ENCODE measurements at places on chromosomes 2 and 18.

DNA sequence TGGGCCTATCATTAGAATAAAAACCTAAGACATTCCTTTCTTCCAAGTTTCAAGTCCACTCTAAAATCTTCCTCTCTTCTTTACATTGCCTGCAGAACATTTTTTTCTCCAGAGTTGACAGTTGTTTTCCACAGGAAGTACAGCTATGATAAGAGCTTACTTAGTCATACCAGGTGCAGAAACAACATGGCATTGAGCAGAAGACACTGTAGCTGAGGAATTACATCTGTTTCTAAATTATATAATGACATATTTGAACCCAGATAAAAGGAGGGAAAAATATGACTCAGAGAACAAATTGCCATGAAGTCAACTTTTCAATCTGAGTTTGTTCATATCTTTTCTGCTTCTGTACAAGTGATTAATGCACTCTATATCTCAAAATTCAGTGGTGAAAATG, 30.2 kb downstream of the CMPK2 start:
- no peak for DNase-seq

DNA sequence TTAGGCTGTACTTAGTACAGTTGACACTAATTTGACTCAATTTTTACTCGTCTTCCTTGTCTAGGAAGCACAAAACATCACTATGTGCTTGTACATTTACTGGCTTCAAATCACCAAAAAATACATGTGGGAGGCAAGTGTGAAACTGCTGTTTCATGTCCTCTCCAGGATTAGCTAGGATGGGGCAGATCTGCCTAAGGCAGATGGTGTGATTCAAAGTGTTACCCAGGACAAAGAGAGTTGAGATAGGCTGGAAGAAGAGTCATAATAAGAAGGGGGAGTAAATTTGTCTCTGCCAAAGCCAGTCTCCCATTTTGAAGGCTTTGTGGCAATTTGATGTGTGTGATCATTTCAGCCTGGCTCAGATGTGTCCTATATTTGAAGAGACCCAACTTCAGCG, 821.6 kb upstream of the ZEB2 start:
- DNase-seq, result no peak

DNA sequence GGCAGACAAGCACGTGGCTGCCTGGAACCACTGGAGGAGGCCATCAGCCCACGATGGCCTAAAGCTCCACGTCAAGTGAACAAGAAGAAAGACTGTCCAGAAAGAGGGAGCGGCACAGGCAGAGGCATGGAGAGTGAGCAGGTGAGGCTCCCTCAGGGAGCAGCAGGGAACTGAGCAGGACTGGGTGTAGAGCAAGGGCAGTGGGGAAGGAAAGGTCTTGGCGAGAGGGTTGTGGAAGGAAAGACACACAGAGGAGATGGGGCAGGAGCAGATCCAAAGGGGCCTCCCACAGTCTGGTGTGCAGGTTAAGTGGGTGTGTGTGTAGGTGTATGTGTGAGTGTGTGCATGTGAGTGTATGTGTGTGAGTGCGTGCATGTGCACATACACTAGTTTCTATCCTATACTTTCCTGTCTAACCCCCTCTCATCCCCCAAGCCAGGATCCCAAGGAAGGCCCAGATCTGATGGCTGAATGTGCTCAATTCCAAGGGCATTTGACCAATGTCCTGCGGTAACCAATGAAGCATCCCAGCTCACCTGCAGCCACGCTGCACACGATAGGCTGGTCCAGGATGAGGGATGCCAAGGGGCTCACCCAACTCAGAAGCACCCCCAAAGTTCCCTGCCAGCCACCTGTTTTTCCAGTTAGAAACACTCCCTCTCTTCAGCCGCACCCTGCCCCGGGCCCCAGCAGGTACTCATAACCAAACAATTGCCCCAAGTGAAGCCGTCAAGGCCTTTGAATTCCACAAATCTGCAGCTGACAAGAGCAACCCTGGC, 262.5 kb upstream of the RAB6C start:
- DNase-seq, result no peak

DNA sequence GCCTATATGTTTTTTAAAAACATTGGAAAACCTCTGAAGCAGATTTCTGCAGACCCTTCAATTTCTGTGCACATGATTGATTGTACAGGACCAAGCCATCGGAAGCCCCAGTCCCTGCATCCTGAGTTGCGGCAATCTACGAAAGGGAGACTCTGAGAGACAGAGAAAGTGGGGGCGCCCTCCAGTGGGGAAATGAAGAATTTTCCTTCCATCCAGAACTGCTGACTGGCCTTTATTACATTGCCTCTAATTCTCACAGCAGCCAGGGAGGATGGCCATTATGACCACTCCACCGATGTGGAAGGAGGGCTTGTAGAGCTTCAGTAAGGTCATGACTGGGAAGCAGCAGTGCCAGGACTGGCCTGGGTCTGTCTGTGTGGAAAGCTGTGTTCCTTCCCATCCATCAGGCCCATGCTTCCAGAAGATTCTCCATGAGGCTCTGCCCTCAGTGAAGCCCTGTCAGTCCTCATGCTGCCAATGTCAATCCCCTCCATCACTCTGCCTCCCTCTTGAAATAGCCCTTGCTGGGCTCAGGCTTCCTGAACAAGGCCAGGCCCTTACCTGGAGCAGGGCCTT, 20.0 kb upstream of the RESP18 start:
- peak; percentile 78 for DNase-seq

DNA sequence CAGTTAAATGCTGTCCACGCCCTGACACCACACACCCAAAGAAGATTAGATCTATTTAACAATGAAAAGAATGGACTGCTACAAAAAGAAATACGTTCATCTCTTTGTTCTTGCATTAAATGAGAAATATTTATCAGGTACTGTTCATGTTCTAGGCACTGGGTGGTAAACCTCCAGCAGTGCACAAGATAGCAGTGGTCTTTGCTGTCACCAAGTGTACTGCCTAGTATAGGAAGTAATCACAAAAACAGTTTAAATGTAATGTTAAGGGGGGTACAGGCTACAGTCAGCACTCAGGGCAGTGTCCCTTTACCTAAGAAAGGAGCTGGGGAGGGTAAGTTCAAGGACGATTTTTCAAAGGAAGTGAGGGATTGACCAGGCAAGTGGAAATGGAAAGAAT, 443.6 kb downstream of the PARD3B start:
- DNase-seq, result no peak

DNA sequence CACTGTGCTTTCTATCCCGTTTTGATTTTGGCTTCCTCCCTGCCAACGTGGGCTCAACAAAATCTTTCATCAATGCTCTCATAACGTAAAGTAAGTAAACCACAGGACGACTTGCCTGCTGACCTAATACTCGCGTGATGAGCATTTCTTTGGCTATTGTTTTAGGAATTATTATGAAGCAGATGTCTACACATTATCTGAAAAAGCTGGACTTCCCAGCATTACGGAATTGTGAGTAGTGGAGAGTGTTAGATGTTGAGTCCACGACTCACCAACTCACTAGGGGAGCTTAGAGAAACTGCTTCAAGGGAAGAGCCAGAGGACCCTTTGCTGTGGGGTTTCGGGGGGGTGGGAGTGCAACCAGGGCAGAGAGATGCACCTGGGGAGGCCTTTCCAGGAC, 21.9 kb downstream of the HJURP start:
- no peak for DNase-seq

DNA sequence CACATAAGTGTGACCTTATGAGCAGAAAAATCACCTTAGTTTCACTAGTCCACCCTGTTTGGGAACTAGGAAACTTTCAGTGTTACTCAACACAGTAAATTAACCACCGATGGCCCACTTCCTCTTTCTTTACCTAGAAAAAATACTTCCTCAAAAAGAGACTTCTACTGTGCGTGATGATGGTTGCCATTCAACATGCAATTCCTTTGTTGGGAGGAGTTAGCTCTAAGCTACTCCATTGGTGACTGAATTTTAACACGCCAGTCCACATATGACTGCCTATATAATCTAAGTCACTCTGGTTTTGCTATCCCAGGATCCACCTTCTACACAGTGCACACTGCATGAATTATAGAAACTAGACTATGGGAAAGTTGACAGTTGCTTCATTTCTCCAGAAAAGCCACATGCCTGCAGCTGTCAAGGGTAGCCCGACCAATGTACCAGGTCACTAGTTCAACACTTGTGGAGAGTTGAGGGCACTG, 47.8 kb upstream of the REG3G start:
- peak; percentile 85 for DNase-seq

GRCh38 chr2:6749962-6750361, 115.7 kb downstream of the CMPK2 start:
- DNase-seq, result no peak

DNA sequence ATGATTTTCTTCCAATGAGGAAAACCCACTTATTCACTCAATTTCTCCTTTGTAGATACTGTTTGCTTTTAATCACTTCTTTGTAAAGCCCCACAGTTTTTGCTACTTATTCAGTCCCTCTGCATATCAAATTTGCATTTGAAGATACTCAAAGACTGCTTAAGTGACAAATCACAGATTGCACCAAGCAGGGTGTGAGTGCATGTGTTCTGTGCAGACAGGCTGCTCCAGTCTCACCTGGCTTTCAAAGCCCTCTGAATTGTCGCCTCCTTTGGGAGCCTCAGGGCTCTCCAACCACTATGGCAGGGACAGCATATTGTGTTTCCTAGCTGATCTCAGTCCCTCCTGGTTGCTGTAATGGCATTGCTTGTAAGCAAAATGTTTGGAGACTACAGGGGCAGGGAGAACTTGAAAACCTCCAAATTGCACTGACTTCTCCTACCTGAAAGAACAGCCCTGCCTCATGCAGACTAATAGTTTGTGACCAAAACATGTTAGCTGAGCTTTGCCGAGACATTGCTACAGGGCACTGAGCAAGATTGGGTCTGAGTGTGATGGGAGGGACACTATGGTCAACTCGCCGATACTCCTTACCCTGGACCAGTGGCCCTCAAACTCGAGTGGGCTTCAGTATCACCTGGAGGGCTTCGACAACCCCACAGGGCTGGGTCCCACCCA, 96.8 kb downstream of the POLE4 start:
- DNase-seq, result no peak

DNA sequence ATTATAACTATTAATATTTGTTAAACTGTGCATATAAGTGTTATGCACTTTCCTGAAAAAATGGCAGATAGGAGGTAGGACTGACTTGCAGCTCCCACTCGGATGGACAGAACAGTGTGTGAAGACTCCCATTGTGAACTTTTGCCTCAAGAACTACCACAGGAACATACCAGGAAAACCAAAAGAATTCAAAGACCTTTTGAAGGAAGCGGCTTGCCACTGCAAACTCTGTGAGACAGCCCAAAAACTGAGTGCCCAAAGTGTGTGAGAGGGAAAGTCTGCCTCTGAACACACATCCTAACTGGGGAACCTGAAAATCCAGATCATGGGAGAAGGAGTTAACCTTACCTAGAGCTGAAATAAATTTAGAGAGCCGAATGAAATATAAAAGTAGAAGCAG, 171.0 kb downstream of the ZBTB7C start:
- no peak for DNase-seq

GRCh38 chr2:177496921-177497320, 104.3 kb downstream of the AGPS start:
- DNase-seq, result no peak

DNA sequence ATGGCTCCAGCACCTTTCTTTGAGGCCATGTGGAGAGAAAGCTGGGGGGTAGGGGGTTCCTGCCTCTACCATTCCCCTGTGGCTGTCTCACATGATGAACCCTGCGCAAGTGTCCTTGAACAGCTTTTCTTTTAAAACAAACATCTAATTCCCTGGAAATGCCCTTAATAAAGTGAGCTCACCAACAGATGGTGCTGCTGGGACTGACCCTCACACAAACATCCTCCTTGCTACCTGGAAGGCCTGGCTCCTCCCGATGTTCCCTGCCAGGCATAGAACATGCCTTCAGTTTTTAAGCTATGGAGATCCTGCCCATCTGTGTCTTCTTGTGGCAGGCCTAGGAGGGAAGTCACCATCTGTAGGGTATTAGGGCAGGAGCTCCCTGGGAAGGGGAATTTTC, 60.7 kb upstream of the GATA6 start:
- DNase-seq, result no peak

DNA sequence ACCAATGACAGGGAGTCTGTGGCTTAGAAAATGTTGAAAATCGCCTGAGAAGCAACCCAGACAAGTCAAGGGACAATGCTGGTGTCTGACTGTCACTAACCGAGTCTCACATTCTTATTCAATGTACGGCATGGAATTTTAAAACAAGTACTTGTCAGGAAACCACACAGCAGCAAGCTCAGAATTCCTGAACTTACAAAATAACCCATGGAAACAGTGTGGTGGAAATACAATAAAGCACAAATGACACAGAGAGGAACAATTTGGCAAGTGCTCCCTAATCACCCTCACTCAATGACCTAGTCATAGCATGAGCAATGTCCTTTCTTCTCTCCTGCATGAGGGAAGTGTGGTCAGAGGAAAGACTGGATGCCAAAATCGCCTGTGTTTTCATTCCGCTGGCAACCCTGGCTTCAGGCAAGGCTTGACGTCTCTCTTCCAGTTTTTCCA, 154.0 kb downstream of the SATB2 start:
- DNase-seq, result no peak

DNA sequence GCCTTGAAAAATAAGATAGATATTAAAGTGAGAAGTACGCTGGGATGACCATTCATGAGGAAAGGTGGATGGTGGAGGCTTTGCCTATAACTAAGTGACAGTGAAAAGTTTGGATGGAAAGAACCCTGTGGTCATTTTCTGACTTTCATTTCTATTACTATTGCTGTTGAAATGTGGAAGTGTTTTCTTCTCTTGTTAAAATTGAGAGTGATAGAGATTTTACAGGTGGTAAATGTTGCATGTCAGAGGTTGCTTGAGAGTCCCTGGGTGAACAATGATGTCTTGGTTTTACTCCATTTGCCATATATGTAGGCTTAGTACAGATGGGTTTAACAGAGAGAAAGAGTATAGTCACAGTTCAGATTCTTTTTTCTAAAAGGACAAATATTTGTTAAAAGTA, 18.4 kb downstream of the NCOA1 start:
- no peak for DNase-seq

- DNase-seq, result no peak
Observed at GRCh38 chr2:226312155-226312554, 487.5 kb downstream of the IRS1 start.

DNA sequence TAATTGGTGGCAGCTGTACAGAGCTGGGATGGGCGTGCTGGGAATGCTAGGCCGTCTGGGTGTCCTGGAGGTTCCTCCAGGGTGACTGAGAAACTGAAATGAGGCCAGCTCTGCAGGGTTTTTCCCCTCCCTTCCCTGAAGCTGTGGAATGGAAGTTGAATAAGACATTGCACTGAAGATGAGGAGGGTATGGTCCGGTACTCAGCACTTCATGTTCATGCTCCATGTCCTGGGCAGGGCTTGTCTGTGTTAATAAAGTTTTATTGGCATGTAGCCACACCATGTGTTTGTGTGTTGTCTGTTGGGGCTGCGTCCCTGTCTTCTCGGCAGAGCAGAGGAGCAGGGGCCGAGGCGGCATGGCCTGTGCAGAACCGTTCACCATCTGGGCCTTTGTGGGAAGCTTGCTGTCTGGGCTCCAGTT, 154.0 kb downstream of the LDLRAD4 start:
- no peak for DNase-seq

- DNase-seq, result no peak
Observed at GRCh38 chr2:191190435-191190834, 39.6 kb upstream of the STAT4 start.

- peak; percentile 50 for DNase-seq
Observed at GRCh38 chr2:100919316-100919715, 82.8 kb upstream of the RPL31 start.

All from NB4 (cell line).